ENCODE measurements at places on chromosomes 6 and 20. TPM values are rescaled to one million over a fixed set of nuclear protein-coding genes. Genes with fewer than 3 reads are reported as not detected.

- H3K27ac ChIP-seq, result no peak overlapping the region
- no peak for DNase-seq
- H3K36me3 ChIP-seq, result no peaks in the 10 kb centered on the region
- no peak overlapping the region for H3K4me3 ChIP-seq
Observed at GRCh38 chr20:20318365-20319161, 49.3 kb upstream of the INSM1 start.

DNA sequence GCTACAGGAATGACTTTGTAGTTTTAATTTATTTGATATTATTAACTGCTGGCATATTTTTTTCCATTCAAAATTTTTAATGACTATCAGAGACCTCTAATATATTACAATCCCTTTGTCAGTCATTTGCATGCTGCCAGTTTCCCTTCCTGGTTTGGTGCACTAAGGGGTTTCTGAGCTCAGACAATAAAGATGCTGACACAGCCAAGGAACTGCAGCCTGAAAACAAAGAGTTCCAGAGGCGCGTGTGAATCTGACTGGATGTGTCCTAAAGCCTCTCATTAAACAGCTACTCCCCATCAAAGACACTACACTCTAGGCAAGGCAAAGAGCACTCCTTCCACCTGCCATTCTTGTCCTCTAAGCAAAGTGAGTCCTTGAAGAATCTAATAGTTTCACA lies 116.8 kb upstream of the DST start:
- H3K4me3 ChIP-seq, result no peak overlapping the region
- H3K4me1 ChIP-seq, result peaks cover 54% of the 10 kb centered on the region
- DNase-seq, result no peak
- no peaks in the 10 kb centered on the region for H3K27me3 ChIP-seq

Gene TREM1
- total RNA-seq, result not detected

Gene OR2H1
- total RNA-seq, result not detected

DNA sequence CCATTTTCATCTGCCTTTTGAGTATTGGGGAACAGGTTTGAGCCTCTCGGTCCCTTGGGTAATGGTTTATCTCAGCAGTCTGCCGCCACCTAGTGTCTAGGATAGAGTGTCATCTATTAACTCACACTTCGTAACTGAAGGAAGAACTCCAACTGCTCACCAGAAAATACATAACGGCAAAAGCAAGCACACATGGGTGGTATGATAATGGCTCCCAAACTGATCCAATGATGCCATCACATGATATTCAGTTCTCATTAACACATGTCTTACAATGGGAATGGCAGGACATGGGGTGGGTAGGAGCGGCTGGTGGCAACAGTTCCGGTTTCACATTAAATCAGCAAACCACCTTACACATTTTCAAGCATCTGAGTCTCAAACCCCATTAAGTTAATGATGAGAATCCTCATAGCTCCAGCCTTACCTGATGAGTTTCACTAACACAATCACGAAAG lies 110.7 kb upstream of the PHACTR1 start:
- no peaks in the 10 kb centered on the region for H3K27me3 ChIP-seq
- H3K4me1 ChIP-seq, result no peaks in the 10 kb centered on the region
- peak; percentile 54 for DNase-seq
- H3K36me3 ChIP-seq, result no peaks in the 10 kb centered on the region
- no peak overlapping the region for H3K27ac ChIP-seq

DNA sequence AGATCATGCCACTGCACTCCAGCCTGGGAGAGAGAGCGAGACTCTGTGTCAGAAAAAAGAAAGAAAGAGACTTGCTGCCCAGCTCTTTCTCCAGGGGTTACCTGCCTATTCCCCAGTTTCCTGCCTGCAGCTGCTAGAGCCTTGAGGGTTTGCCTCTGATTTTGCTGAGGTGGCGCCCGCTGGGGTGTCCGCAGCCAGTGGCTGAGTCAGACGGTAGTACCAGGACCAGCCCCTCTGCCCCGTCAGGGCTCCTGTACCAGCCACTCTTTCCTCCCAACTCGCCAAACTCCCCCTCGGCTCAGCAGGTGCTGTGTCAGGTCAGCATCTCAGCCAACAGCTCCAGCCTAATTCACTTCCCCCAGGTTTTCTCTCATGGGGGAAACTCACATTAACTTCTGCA lies 7.4 kb upstream of the LSM14B start:
- no peak overlapping the region for H3K27ac ChIP-seq
- H3K4me3 ChIP-seq, result no peak overlapping the region
- peaks cover 5% of the 10 kb centered on the region for H3K27me3 ChIP-seq
- H3K4me1 ChIP-seq, result no peaks in the 10 kb centered on the region
- DNase-seq, result no peak
- H3K36me3 ChIP-seq, result no peaks in the 10 kb centered on the region

Gene TAGAP
- 10.0 TPM for total RNA-seq

All from transverse colon (tissue), 4 donors.